Upper lobe of right lung (tissue), 1 donor: ENCODE measurements at places on chromosomes 7 and 10.

DNA sequence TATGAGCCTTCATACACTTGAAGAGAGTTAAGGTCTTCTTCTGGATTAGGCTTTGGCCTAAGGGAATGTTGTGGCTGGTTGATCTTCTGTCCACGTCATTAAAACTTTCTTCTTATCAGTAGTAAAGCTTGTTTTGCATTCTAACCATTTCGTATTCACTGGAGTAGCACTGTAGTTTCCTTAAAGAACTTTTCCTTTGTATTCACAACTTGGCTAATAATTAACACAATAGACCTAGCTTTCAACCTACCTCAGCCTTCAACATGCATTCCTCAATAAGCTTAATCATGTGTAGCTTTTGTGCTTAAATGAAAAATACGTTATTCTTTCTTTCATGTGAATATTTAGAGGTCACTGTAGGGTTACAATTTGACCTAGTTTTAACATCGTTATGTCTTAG, 42.8 kb downstream of the AKR1C8 start:
- DNase-seq: no peak

GRCh38 chr7:449324-450019, 70.2 kb downstream of the PDGFA start:
- no peak for DNase-seq

DNA sequence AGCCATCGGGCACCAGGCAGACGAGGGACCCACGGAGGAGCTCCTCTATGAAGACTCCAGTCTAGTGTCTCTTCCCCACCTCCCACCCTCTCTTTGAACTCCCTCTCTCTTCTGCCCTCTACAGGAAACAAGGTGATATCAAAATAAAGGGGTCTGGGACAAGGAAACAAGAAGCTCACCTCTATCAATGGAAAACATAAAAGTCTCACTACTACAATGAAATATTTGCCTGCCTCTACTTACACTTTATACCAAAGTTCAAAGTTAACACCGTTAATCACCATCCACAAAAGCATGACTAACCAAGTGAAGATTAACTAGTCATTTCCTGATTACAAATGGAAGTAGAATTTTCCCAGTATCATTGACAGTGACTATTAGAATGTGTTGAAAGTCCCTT, 82.2 kb downstream of the PARD3 start:
- no peak for DNase-seq

- DNase-seq: no peak
Observed at GRCh38 chr7:147903536-147904218, 686.9 kb upstream of the C7orf33 start.

- peak; percentile 84 for DNase-seq
Observed at GRCh38 chr10:7408291-7409044, 2.4 kb downstream of the SFMBT2 start.

GRCh38 chr10:12098966-12099365, 30.2 kb downstream of the DHTKD1 start:
- peak; percentile 37 for DNase-seq

- DNase-seq: peak; percentile 69
Observed at GRCh38 chr7:24328050-24328449, 44.1 kb downstream of the NPY start.

DNA sequence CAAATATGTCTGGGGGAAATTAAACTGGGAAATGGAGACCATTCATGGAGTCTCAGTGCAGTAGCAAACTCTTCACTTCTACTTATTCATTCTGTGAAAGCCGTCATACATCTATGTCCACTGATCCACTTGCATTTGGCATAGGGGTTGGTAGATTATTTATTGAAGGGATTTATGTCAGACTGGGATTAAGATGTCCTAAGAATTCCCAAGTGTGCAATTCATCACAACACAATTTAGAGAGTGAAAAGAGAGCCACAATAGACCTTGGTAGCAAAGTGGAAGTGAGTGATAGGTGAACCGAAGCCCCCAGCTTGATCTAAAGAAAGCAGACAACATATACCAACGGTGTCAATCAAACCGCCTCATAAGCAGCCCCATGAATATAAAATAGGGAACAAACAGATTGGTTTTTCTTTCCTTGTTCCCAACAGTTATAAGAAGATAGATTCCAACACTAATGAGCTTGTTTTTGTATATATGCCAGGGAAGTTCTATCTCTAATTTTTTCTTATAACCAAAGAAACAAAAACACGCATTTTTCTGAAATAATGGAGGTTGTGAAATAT, 234.3 kb downstream of the CACNA2D1 start:
- no peak for DNase-seq
